ENCODE measurements at places on chromosomes 2 and 18.

- peak; percentile 10 for DNase-seq
These were observed 27.0 kb downstream of the SKA1 start for GRCh38 chr18:50401888-50402287.

- no peak for DNase-seq
These were observed 136.2 kb upstream of the RASGRP3 start for GRCh38 chr2:33340280-33340679.

GRCh38 chr2:45884126-45884525 is 232.7 kb downstream of the PRKCE start:
- DNase-seq: no peak

DNA sequence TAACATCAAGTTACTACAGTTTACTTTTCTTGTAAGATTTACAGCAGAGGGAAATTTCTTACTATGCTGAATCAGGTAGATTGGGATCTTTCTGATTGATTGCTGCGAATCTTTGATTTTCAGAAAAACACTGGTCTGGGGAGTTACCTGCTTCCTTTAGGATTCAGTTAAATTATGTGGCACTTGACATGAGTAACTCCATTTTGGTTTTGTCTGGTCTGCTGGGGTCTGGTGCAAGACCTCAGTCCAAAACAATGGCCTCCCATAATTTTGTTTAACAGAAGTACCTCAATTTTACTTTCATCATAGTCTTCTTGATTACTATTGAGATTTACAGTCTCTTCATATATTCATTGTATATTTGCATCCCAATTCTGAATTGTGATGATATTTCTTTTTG is 775.5 kb downstream of the TRIB2 start:
- no peak for DNase-seq

GRCh38 chr2:8303322-8303832 is 378.5 kb upstream of the ID2 start:
- DNase-seq: no peak

DNA sequence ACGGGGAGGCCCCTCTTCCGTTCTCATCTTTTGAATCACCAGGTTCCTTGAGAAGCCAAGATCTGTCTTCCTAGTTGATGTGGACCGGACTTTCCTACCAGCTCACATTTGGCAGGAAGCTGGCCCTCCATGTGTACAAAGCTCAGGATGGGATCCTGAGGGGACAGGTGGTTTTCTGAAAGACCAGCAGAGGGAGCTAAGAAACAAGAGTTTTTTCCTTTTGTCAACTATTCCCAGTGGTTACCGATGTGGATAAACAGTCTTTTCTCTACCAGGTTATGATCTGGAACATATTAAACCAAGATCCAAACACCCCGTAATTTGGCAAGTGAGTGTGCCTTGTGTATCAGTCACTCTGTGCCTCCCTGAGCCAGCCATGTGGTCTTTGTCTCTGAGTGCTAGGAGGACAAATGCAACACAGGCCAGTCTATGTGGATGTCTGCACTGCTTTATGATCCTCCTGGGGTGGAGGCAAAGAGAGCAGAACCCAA is 25.1 kb upstream of the ARHGAP25 start:
- DNase-seq: peak; percentile 34

DNA sequence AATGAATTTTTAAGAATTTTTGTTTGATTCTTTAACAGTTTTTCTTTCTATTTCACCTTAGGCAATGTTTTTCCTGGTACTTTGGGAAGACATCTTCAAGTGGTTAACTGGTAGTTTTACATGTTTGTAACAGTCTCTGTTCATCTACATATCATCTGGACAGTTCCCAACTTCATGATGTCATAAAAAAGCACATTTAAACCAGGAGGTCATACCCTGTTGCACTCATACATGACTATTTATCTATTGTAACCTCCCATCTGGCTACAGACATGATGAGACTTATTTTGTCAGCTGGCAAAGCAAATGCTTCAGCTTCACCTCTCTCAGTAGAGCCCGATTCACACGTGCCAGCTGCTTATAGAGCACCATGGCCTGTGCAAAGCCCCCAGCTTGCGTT is 99.8 kb upstream of the YPEL5 start:
- DNase-seq: no peak

GRCh38 chr2:241999184-241999583 is 129.7 kb downstream of the RTP5 start:
- DNase-seq: no peak

- DNase-seq: peak; percentile 46
These were observed 6.5 kb downstream of the PTMA start for GRCh38 chr2:231714639-231715498.
